ENCODE measurements at places on chromosomes 12 and 14. TPM values are rescaled to one million over a fixed set of nuclear protein-coding genes. Genes with fewer than 3 reads are reported as not detected.

- ATAC-seq, result no peak
Observed at GRCh38 chr14:50974118-50974517, 29.8 kb upstream of the PYGL start.

- ATAC-seq, result peak; percentile 71
Observed at GRCh38 chr12:131091413-131091975, 137.8 kb downstream of the ADGRD1 start.

DNA sequence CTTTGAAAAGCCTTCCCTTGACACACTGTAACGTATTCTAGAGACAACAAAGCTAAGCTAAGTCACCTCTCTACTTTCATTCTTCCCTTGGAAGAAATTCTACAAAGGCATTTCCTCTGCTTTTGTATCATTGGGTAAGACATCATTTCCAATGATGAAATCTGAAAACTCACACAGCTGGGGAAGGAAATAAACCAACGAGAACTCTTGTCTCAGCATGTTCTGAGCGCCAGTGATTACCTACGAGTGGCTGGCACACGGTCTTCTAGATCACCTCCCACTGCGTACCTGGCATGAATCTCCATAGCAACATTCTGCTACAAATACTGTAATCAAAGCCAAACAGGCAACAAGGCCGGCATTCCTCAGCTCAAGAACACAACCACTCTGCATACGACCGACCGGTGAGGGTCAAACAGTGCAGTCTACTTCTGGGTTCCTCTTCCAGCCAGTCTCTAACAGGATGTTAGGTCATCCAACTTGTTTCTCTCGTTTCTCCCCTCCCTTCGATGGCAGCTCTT is 7.6 kb downstream of the VPS37B start:
- ATAC-seq, result peak; percentile 17

Gene CLEC6A
- total RNA-seq, result not detected

DNA sequence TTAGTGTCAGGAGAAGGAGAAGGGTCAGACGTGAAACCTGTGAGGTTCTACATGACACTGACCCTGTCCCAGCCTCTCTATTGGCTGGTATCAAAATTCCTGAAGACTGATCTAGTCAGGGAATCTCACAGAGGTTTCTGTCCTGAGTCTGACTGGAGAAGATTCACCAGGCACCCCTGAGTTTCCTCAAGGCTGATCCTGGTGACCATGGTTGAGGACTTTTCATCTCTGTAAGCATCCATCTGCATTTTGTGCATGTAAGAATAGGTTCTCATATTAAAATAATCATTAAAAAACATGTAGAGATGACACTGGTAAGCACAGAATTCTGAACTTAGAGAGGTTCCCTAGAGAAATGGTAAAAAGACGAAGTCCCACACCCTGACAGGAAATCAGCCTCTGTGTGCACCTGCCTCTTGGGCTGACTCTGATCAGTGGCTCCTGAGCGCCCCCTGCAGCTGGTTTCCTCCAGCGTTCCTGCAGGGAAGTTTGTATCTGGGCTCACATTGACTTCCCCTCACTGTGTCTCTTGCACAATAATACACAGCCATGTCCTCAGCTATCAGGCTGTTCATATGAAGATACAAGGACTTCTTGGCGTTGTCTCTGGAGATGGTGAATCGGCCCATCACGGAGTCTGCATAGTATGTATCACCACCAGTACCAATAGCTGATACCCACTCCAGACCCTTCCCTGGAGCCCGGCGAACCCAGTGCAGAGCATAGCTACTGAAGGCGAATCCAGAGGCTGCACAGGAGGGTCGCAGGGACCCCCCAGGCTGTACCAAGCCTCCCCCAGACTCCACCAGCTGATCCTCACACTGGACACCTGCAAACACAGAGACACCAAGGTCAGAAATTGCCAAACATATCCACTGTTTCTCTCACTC is 991.9 kb downstream of the TMEM121 start:
- no peak for ATAC-seq

DNA sequence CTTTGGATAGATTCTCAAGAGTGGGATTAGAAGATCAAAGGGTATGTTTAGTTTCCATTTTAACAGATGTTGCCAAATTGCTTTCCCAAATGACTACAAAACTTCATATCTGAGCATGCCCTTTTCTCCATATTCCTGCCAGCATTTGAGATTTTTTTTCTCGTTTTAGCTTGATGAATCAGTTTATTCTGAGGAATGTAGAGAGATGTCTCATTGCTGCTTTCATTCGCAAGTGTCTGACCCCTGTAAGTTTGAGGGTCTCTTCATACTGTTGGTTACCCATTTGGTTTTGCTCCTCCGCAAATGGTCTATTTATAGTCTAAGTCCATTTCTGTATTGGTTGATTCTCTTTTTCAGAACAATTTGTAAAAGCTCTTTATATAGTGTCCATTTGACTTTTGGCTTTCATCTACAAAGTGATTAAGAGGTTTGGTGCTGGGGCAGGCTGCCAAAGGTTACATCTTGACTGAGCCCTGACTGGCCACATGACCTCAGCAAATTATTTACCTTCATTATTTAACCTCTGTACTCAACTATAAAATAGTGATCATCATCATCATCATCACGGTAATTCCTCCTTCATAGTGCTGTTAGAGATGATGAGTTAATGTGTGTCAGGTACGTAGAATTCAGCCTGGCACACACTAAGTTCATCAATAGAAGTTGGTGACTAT is 33.6 kb downstream of the HCAR2 start:
- no peak for ATAC-seq

- no peak for ATAC-seq
Observed at GRCh38 chr14:68462683-68463082, 330.2 kb downstream of the ZFP36L1 start.

GRCh38 chr12:47882781-47883546 is 21.8 kb downstream of the VDR start:
- no peak for ATAC-seq

Gene SERPINA10
- total RNA-seq, result 0.68 TPM

- no peak for ATAC-seq
Observed at GRCh38 chr12:69824966-69825560, at the start of gene MYRFL. TSS of gene MYRFL (plus strand) at chr12:69825227. CDS start at chr12:69825518, 291 bp downstream.

Gene CIDEB
- total RNA-seq, result 0.32 TPM

GRCh38 chr14:43406931-43407330 is 1100.2 kb downstream of the FSCB start:
- no peak for ATAC-seq

GRCh38 chr14:99467336-99468078 is 13.2 kb downstream of the SETD3 start:
- no peak for ATAC-seq

GRCh38 chr14:25484235-25484634 is 434.3 kb upstream of the STXBP6 start:
- peak; percentile 70 for ATAC-seq

DNA sequence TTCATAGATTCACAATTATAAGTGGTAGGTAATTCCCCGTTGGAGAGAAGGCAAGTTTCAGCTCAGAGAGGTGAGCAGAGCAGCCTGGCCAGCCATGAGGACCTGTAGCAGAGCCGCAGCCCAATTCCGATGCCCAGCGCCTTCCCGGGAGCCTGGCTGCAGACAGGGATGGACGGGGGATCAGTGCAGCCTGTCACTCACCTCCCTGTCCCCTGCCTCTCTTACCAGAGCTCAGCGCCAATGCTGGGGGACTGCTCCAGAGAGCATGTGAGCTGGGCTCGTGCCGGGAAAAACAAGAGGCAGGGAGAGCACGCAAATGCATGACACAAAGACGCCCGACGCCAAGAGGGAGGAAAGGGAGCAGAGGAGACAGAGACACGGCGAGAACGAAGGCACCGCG is 231.9 kb downstream of the BCL11B start:
- ATAC-seq, result no peak

Gene KRT78
- not detected for total RNA-seq

DNA sequence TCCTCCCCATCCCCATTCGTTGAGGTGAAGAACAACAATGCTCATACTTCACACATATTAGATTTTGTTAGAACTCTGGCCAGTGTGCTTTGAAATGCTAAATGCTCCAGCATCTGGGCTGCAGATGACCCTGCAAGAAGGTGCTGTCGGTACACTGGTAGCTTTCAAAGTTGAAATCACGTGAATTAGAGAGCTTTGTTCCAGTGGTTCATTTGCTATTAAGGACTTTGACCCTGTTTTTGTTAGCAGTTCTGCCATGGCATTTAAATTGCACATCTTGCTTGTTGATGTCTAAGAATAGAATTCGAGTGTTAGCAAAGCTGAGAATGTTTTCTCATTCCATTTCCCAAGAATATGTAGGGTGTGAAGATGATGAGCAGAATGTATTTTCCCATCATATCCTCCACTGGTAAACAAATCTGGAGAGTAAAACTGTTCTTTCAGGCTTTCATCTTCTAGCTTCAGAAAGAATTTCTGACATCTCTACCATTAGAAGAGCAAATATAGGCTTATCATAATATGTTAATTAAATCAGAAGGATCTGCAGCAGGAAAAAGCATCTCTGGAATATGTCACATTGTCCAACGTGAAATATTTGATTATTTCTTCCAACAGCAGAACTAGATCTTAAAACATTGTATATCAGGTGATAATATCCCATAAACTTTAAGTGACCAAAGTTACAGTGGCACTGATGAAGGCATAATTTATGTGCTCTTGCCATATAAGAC is 98.8 kb upstream of the PDE3A start:
- ATAC-seq, result peak; percentile 33

GRCh38 chr12:62581288-62582064 is 114.8 kb downstream of the MON2 start:
- ATAC-seq, result peak; percentile 70

Gene TOX4
- 36.4 TPM for total RNA-seq

DNA sequence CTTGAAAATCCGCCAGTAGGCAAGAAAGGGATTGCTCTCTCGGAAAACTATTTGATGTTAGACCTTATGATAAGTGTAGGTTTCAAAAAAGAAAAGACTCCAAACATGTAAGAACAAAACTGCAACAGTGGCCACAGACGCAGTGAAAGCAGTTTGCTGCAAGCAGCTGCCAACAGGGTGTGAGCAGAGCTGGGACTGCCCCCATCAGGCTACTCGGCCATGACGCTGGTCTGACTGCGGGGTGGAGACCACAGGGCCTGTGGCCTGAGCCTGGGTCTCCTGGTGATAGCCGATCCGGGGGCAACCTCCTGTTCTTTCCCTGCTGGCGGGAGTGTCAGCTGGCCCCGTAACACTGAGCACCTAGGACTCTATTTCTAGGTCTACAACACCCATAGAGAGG is 63.2 kb downstream of the AMN start:
- no peak for ATAC-seq

- ATAC-seq, result no peak
Observed at GRCh38 chr12:92186038-92186470, 40.4 kb upstream of the BTG1 start.

Gene PLA2G1B
- total RNA-seq, result not detected

Gene SIX6
- total RNA-seq, result 0.58 TPM

GRCh38 chr14:104927432-104927816 is 2.7 kb downstream of the PLD4 start:
- no peak for ATAC-seq

Gene DCP1B
- total RNA-seq, result 13.5 TPM
